ENCODE measurements at places on chromosomes 3 and 15.

- no peak for DNase-seq
These were observed 16.6 kb upstream of the KLF13 start for GRCh38 chr15:31309893-31310606.

GRCh38 chr3:118380576-118380975, 654.1 kb downstream of the IGSF11 start:
- peak; percentile 40 for DNase-seq

DNA sequence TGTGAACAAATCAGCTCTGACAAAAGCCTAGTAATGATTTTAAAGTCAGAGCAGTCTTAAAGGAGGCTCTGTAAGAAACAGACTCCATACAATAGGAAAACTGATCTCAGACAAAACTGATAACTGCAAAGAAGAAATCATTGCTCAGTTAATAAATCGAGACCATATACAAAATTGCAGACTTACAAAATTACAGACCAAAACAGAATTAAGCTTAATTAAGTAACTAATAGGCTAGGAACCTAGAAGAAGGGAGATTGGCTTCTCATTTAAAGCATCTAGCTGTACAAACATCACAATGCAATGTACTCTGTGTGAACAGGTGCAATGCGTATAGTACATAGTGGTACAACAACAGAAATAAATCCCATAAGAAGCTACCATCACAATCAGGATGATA, 46.3 kb downstream of the ZBTB20 start:
- peak; percentile 49 for DNase-seq

DNA sequence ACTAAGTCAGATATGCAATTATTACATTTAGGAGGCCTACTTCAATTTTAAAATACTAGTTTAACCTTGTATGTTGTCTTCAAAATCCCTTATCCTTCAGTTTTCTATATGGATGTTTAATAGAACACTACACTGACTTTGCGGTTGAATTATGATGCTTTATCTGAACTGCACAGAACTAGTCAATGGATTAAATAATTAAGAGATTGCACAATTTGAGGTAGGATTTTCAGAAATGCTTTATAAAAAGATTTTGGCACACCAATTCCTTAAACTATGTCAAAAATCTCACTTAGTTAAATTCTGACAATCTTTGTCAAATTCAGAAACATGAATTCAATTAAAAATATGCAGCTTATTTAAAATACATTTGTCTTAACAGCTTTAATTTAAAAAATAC, 28.1 kb downstream of the ATOSA start:
- no peak for DNase-seq

DNA sequence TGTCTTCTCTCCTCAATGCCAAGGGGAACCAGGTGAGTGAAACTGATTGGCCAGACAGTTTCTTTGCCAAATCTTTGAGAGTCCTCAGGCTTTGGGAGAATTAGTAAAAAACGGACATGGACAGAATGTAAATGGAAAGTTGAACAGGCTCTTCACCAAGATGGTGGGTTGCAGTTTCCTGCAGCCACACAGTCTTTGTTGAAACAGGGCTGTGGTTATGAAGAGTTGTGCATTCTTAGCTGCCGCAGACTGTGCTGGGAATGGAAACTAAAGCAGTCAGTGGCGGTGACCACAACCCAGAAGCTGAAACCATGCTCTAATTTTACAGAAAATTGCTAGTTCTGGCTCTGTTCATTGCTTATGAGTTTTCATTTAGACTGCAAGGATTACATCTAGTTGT, 42.1 kb upstream of the TASOR start:
- DNase-seq = no peak

GRCh38 chr15:89512631-89513030, 16.2 kb upstream of the RHCG start:
- no peak for DNase-seq

DNA sequence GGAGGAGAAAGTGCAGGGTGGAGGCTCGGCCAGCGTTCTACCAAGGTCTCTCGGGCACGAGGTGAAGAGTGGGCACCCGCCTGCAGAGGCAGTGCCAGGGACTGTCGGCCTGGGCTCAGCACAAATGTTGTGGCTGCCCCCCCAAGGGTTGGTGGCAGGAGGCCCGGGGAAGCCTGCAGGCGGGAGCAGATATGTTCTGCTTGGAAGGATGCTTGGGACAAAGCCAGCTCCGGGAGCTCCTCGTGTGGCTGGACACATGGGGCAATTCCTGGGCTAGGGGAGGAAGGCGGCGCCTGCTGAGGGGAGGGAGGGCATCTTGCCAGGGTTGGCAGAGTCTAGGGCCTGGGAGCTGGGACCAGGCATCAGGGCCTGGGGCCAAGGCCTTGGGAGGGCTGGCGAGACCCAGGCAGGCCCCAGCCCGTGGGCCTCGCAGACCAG, 30.4 kb upstream of the FBLN2 start:
- DNase-seq = no peak

GRCh38 chr15:101558221-101558941, 68.9 kb upstream of the PCSK6 start:
- DNase-seq = peak; percentile 29

- no peak for DNase-seq
These were observed 51.3 kb upstream of the KPNA4 start for GRCh38 chr3:160616716-160617115.

DNA sequence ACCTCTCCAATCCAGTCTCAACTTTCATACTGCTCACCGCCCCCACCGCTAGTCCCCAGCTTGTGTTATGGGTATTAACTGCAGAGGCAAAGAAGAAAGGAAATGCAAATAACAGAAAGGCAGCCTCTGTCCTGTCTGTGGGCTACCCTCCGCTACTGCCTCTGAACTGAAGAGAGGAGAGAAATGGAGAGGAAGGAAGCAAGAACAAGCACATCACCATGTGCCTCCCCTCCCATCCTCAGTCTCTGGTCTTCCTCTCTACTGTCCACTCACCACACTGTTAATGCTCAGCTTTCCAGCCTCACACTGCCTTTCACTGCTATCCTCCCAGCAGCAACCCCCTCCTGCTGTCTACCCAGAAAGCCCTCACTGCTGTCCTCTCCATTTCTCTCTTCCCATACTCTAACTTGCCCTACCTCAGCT, 139.0 kb upstream of the SLC2A2 start:
- no peak for DNase-seq

GRCh38 chr3:149167898-149168297, 38.5 kb downstream of the HPS3 start:
- DNase-seq = no peak

DNA sequence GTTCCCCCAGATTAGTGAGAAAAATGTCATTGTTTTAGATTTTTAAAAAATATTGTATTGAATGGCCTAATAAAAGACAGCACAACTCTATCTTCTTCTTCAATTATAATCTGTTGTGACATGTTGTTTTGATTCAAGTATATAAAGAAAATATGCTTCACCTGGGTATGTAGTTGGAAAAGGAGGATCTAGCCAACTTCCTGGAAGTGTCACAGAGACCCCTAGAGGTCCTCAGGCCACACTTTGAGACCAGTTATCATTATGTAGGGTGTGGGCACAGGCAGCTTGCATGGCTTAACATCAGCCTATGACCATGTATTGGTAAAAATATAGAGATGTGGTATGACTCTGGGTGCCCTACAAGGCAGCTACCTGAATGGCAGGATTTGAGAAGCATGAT, 14.7 kb upstream of the RYR3 start:
- DNase-seq = no peak

- no peak for DNase-seq
These were observed 109.4 kb downstream of the WNT7A start for GRCh38 chr3:13770170-13771169.

- peak; percentile 90 for DNase-seq
These were observed at the start of gene NAA50 for GRCh38 chr3:113745756-113746547. Gene NAA50, minus strand, starts transcription at chr3:113746249. Its CDS starts 300 bp downstream, at chr3:113745949.

DNA sequence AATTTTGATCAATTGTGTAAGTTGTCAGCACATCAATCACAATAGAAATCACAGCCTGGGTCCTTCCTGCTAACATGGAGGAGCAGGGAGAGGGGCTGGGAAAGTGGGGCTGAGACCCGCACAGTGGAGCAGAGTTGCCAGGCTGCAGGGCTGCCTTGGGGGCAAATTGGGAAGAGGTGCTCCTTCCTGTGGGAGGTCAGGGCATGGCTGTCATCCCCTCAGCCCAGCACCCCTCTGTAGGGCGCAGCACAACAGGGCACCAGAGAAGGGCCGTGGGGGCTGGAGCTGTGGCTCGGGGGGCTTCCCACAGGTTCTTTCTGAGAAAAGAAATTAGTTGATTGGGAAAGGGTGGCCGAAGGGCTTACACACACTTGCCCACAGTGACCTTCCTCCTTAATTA, 126.3 kb downstream of the NSMCE3 start:
- no peak for DNase-seq

GRCh38 chr15:80456517-80457492, 52.6 kb downstream of the ARNT2 start:
- DNase-seq = no peak

DNA sequence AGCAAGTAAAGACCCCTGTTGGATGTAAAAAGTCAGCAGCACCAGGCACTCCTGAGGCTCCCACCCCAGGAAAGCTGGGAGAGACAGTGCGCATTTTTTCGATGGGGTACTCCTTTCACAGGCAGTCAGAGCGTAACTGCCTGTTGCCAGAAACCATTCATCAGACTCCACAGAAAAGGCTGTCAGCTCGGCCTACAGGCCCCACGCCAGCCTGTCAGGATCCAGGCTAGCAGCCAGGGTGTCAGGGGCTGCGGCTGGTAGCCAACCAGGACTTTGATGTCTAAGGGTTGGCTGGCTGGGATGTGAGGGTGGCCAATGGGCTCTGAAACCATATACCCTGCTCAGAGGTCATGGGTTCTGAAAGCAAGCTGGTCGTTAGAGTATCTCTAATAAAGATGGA, 164.5 kb downstream of the WNT5A start:
- DNase-seq = peak; percentile 27

GRCh38 chr3:101865751-101866509, 16.6 kb downstream of the NFKBIZ start:
- no peak for DNase-seq

GRCh38 chr3:52204337-52205073, 6.5 kb downstream of the ALAS1 start:
- peak; percentile 89 for DNase-seq

DNA sequence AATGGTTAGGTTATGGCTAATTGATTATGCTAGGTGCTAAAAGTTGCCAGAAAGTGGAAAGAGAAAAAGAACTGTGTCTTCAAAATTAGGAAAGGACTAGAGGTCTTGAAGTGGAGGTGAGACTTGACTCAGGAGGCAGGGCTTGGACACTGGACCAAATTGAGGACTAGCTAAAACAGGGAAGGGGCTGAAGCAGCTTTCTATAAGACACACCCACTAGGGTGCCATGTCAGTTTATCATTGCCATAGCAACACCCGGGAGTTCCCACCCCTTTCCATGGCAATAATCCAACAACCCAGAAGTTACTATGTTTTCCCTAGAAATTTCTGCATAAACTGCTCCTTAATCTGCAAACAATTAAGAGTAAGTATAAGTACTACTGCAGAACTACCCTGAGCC, 42.9 kb upstream of the MITF start:
- no peak for DNase-seq

DNA sequence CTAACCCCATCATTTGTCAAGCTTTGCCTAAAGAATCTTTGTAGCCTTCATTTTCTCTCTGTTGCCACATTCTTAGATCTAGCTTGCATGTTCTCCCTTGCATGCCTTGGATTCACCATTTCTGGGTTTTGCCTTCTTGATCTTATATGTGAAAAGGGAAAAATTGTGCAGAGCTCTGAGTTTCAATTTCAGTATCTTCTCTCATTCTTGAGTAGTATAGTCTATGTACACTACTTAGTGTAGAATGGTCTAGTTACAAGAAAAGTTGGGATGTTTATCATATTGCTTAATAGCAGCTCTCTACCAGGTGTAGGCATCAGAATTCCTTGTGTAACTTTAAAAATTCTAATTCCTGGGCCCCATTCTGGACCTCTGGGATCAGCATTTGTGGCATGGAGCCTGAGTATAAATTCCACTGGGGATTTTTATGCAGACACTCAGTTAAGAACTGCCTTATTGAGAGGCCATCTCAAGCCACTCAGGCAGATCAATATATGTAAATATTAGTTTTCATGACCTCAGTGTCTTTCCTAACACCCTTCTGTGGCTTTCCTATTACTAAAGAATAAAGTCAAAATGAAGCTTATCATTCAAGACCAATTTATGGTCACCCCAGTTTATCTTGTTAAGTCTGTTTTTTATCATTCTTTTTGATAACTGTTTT, 23.4 kb downstream of the GTF2E1 start:
- no peak for DNase-seq

- peak; percentile 77 for DNase-seq
These were observed 2.5 kb downstream of the EFCC1 start for GRCh38 chr3:129003578-129004112.

DNA sequence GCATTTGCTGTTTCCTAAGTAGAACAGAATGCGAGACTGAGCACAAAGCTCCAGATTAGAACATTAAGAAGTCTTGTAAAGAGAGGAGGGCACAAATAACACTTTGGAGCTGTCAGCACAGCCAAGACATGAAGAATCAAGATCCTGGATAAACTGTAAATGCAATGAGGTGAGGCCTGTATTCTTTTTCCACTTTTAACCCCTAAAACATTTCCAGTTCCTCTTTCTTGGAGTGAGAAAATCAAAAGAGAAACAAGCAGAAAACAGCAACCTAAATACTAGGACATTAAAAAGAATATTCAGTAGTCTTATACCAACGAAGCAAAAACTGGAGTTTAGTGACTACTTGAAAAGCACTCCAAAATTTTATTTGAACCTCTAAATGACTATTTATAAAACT, 204.3 kb downstream of the ZBTB20 start:
- DNase-seq = no peak

GRCh38 chr15:38899300-38899699, 334.7 kb upstream of the RASGRP1 start:
- DNase-seq = no peak

GRCh38 chr3:125137358-125138033, 75.1 kb downstream of the SLC12A8 start:
- no peak for DNase-seq

DNA sequence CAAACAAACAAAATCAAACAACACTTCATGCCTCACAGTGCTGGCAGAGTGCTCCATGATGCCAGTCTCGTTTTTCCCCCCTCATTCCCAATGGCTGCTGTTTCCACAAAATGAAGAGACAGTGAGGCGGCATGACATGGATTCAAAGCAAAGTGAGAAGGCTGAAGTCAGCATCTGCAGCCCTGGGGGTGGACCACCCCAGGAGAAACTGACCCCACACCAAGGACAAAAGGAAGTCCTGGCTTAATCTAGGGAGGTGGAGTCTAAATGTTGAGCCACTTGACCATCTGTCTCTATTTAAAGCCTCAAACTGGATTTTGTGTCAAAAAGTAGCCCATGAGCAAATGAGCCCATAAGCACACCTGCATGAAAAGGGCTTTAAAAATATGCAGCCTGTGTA, 151.2 kb upstream of the RORA start:
- no peak for DNase-seq

DNA sequence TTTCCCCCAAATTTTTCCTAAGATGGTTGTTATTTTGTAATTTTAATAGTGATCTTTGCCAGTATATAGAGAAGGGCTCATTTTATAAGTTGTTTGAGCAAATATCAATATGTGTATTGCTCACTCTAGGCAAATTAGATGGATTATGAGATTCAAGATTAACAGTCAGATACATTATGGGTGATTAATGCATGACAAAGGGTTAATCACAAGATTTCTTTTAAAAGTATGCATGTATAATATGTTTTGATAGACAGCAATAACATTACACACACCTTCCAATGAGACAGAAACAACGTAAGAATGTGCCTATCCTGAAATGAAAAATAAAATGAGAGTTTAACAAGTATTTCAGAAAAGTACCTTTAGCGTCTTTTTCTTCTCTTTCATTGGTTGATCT, 547.6 kb upstream of the AGTR1 start:
- DNase-seq = no peak

Measured in NCI-H1105 treated with DMSO at 0.1 percent for 48 hours (cell line).